ENCODE measurements at places on chromosomes 5 and 9.

GRCh38 chr9:115671963-115672305 is 481.7 kb upstream of the PAPPA start:
- DNase-seq, result no peak

- no peak for DNase-seq
These were observed 409.5 kb downstream of the ARHGEF28 start for GRCh38 chr5:74035521-74035937.

GRCh38 chr5:133120156-133120750 is 68.4 kb downstream of the HSPA4 start:
- no peak for DNase-seq

GRCh38 chr9:94741866-94742265 is 15.4 kb downstream of the AOPEP start:
- DNase-seq, result no peak

GRCh38 chr9:38073882-38074281 is 4.9 kb upstream of the SHB start:
- DNase-seq, result no peak

DNA sequence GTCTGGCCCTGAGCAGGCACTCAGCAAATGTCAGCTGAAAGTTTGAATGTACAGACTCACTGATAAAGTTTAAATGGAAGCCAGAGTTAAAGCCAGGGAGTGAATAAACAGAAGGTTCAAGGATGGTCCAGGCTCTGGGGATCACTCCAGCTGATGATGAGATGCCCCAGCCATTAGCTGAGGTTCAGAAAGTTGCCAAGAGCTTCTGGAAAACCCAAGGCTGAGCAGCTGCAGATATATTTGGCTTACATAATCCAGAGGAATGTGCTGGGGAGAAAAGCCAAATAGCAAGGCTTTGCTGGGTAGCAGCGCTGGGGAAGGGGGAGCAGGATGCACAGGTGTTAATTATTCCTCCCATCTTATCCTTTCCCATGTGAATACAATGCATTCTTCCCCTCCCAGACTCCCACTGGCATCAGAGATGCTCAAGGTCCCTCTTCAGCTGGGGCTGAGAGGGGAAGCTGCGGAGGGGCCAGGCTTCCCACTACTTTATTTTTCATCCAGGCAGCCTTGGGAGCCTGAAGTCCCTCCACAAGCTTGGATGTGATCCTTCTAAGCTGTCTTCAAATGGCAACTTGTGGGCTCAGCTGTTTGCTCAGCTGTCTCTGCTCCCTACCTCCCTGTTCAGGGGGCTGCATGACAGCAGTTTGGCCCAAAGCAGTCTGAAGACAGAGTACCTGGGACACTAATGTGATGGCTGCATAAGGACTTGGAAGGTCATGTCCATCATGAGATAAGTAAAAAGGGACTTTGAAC is 341.2 kb downstream of the TRIM32 start:
- no peak for DNase-seq

DNA sequence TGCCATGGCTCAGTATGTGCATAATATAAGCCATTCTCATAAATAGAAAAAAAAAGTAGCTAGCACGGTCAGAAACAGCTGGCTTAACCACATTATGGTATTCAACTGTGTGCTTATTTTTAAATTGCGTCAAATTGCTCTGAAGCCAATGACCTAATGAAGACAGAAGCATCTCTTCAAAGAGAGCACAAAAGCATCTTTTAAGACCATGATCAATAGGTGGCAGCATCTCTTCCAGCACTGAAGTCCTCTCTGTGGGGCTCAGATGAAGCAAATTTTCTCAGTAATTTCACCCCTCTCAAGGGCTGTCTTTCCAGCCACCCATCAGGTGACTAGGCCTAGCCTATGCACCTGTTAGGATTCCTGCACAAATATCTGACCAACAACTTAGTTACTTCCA is 251.4 kb downstream of the GLIS3 start:
- DNase-seq, result no peak

DNA sequence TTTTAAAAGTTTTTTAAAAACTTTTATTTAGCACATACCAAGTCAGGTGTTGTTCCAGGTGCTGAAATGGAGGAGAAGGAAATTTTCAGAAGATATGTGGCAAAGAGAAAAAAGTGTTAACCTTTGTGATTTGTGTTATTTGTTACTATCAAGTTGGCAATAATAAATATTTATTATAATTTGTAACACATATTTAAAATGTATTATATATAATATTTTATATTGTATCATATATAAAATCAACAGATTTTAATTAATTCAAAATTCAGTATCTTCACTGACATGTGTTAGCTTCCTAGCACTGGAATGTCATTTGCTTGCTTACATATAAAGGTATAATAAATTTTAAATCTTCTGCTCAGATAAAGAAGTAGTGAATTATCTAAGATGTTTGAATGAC is 71.5 kb downstream of the STK32A start:
- DNase-seq, result no peak

- DNase-seq, result no peak
These were observed 56.9 kb downstream of the ASS1 start for GRCh38 chr9:130501639-130502038.

DNA sequence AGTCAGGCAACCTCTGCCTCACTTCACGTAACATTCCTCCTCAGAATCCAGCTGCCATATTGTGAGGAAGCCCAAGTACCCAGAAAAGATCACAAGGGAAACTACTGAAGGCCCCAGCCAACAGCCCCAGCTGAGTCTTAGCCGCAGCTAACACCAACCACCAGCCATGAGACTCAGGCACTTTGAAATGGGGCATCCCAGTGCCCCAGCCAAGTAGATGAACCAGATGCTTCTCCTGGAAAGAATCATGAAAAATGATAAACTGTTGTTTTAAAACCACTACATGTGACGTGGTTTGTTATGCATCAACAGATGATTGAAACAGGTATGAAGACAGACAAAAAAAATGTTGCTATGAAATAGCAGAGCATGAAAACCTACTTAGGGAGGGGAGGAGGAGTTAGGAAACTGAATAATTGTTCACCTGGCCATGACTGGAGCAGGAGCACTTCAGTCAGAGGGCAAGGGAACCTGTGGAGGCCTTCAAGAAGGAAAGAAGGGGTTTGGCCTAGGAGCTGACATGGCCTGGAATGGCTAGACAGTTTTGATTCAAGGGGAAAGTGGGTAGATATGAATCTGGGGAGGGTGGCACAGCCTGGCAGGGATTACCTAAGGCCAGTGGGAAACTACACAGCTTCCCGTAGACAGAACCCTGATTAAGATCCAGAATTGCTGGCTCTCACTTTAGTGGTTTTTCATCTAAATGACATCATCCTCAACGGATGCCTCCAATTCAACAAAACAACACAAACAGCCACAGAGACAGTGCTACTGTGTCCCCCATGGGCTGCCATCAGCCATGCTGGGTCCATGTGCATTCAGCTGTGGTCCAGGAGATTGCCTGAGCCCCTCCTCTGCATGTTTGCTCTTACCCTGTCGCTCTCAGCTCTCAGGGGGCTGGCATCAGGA is 211.6 kb downstream of the SYK start:
- DNase-seq, result no peak

GRCh38 chr5:83069096-83069799 is 7.9 kb downstream of the TMEM167A start:
- DNase-seq, result no peak

DNA sequence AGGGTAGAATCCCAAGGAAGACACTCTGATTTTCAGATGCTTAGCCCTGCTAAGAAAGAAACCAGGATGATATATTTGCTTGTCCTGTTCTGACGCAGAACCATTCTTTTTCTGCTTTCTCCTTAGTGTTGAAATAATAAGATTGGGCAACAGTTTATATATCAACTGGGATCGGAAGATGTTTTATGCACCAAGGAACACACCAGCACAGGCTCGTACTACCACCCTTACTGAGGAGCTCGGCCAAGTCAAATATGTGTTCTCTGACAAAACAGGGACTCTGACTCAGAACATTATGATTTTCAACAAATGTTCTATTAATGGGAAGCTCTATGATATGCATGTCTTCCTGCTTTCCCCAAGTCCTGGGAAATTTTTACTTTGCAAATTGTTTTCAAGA is 19.0 kb upstream of the RUSC2 start:
- DNase-seq, result no peak

- no peak for DNase-seq
These were observed 4.8 kb downstream of the TTF1 start for GRCh38 chr9:132401824-132402223.

GRCh38 chr5:147415651-147416050 is 94.2 kb downstream of the DPYSL3 start:
- DNase-seq, result no peak

DNA sequence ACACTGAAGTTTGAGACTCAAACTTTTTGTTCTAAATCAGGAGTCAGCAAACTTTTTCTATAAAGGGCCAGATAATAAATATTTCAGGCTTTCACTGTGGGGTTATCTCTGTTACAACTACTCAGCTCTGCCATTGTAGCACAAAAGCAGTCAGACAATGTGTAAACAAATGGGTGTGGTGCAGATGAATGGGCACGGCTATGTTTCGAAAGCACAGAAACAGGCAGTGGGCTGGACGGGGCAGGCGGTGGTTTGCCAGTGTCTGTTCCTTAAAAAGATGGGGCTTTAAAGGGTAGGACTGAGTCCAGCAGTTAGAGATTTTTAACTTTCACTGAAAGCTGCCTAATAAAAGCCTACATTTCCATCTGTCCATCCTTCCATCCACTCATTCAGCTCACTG is 48.9 kb downstream of the PFDN1 start:
- no peak for DNase-seq

DNA sequence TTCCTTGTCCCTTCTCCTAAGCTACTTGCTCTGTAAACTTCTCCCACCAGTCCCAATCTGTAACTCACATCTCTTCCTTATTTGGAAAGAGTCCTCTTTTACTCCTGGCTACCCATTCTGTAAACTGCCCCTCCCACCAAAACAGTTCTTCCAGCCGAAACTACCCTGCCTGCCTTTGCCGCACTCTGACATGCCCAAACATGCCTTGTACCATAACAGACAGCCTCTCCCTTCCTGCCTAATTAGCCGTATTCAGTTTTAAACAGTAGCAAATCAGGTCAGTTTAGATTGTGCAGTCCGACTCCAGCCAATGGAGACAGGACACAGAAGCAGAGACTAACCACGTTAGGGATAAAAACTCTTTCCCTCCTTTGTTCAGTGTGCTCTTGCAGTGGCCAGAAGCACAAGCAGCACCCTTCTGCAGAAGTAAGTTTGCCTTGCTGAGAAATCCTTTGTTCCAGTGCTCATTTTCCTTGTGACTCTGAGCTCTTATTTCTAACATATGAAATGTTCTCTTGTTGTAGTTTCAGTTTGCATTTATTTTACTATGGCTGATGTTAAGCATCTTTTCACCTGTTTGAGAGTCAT is 5.4 kb upstream of the GLT6D1 start:
- DNase-seq, result no peak

DNA sequence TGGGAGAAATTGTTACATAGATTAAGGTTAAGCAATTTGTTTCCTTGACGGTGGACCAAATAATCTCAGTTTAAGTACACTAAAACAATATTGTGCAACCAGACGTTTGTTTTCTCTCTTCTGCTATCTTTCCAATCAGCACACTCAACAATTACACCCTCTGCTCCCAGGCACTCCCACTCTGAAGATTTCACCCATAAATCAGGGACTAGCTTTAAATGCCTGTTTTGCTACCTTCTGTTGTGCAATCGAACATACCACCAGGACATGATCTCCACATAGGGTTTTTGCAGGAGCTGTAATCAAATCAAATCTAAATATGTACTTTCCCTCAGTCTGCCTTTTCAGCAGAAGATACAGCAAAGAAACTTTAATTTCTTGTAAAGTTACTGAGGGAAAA is 405.8 kb upstream of the TLE4 start:
- DNase-seq, result no peak

DNA sequence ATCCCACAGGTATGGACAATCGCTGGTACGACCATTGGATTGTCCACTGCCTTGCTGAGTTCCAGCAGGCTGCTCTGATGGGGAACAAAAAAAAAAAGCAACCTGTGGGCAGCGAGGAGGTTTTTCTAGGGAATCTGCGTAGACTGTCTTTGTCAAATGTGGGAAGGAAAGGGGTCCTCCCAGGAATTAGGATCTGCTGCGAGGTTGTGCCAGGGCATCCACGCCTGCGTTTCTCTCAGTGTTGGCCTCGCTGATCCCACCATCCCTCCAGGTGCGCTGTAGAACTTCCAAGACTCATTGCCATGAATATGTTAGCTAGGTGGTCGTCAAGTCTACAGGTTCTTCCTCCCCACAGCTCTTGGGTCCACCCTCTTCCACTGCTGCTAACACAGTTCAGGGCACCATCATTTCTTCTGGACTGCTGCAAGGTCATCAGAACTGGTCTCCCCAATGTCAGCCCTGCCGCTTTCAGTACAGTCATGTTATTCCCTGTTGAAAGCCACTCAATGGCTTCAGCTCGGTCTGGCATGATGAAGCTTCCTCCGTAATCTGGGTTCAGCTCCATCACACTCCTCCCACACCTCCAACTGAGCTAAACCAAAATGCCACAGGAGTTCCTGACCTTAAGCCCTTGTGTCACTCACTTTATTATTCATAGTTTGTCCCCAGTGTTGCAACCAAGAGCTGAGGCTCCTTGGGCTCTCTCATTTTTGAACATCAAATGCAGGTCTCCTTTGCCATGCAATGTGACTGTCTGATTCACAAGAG is 79.5 kb upstream of the DMRT1 start:
- no peak for DNase-seq

DNA sequence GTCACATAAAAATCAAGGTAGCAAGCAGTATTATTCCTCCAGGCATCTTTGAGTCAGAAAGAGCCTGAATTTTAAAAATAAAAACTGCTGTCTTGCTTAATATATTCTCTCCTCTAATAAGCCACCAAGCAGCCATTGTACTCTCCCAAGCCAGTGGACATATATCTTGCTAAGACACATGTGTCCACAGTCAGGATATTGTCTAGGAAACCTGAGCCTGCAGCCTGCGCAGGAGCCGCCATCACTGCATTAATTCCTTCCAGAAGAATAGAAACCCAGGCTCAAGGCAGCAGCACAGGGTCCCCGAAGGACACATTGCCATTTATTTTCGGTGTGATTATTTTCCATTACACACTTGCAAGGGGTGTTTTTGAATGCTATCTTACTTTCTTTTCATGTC is 345.3 kb downstream of the ARHGEF28 start:
- no peak for DNase-seq

- no peak for DNase-seq
These were observed 7.1 kb upstream of the OR2S2 start for GRCh38 chr9:35965011-35965410.

DNA sequence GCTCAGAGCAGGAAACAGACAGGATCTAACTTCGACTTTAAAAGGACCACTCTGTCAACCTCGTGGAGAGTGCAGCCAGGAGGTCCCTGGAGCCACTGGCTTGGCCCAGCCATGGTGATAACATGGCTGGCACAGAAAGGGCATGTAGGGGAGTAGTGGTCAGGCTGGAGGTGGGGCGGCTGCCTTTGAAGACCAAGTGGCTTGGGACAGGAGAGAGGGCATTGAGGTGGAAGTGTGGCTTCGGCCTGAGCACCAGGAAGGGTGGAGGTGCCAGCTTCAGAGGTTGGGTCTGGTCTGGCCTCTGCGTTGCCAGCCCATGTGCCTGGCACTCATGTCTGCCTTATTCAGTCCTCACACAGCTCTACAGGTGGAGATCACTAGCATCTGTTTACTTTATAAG is 270.0 kb downstream of the NSG2 start:
- DNase-seq, result no peak
